ENCODE measurements at places on chromosomes 5 and 9. TPM values are rescaled to one million over a fixed set of nuclear protein-coding genes. Genes with fewer than 3 reads are reported as not detected.

- no peak for DNase-seq
Observed at GRCh38 chr9:33051144-33051543, 25.3 kb downstream of the SMU1 start.

GRCh38 chr9:116907989-116908388, 220.9 kb downstream of the TRIM32 start:
- no peak for DNase-seq

- no peak for DNase-seq
Observed at GRCh38 chr5:123124126-123124858, 35.3 kb downstream of the PRDM6 start.

DNA sequence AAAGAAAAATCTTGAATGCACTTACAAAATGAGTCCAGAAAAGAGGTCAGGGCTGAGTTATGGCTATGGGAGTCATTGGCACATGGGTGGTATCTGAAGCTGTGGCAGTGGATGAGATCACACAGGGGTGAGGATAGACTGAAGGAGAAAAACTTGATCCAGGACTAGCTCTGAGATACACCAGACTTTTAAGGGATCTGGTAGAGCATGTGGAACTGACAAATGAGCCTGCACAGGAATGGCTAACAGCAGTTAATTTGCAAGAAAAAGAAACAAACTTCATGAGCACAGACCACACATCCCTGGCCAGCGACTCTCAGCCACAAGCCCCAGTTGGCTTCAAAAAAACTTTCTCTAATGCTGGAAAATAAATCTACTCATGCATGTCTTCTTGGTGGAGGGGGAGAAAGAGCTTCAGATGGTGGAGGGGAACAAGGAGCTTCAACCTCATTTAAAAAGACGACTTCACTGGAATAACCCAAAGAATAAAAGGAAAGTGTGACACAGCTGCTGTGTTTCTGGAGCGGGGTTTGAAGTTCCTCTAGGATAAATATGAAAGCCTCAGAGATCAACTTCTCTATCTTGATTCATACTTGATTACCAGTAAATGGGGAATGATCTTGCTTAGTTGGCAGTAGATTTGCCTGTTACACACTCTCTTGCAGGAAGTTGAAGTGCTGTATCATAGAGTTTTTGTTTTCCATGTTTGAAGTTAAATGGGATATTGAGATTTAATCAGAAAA, 33.6 kb downstream of the TNFAIP8 start:
- no peak for DNase-seq

The RNF208 gene
- 2.5 TPM for polyA plus RNA-seq

The SAPCD2 gene
- polyA plus RNA-seq: 8.0 TPM

The C9orf43 gene
- polyA plus RNA-seq: not detected

- peak; percentile 62 for DNase-seq
Observed at GRCh38 chr5:102866237-102866600, 111.1 kb downstream of the PAM start.

DNA sequence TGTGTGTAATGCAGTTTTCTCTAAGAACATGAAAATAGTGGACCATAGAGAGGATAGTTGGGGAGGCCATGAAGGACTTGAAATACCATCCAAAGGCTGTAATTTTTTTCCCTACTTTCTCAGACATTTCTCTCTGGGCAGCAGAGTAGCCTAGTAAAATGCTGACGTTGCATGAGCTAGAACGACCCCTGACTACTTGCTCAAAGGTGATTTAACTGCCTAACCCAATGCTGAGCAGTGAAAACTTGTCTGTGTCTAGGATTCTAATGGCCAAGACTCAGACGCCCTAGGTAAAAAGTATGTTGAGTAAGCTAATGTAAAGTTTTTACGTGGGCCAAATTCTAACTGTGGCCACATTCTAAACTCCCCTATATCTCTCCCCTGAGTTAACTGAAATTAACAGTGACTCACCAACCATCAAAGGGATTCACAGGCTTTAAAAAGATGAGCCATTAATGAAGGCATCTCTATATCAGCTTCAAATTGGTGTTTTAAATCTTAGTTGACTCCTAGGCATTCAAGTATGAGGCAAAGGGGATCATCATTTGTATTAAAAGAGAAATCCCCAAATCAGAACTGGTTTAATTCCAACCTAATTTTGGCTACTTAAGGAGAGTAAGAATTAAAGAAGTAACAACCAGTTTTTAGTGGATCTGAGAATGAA, 121.0 kb upstream of the GAS1 start:
- no peak for DNase-seq

The TNC gene
- 86.8 TPM for polyA plus RNA-seq

DNA sequence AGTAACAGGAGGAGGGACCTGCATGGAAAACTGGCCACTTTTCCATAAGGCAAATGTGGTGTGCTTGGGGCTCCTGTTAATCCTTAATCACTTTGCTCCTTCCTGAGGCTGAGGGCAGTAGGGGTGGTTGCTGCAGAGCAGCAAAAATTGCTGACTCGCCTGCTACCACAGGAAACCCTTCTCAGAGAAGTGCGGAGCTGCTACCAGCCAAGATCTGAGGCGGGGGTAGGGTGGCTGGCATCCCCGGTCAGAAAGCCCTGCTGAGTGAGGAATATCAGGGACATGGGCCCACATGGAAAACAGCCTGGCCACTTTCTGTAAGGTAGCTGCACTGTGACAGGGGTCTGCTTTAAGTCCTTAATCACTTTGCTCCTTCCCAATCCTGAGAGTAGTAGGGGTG, 192.4 kb upstream of the GHR start:
- DNase-seq: no peak

DNA sequence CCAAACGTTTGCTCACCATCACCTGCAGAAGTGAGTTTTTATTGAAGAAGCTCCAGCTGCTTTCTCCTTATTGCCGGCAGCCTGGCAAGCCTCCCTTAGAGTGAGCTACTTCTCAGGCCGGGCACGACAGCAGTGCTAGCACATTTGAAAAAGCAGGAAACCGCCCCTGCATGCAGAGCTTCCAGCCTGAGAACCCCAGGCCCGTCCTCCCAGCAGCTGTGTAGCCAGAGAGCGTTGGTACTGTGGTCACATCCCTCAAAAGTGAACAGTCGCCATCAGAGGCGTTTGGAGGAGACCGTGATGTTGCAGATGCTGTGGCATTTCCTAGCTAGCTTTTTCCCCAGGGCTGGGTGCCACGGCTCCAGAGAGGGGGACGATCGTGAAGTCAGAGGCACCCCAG, 23.5 kb downstream of the SLC25A25 start:
- no peak for DNase-seq

GRCh38 chr5:16933337-16933736, 2.8 kb downstream of the MYO10 start:
- DNase-seq: no peak

The OBP2B gene
- polyA plus RNA-seq: not detected

The SRA1 gene
- polyA plus RNA-seq: not detected

DNA sequence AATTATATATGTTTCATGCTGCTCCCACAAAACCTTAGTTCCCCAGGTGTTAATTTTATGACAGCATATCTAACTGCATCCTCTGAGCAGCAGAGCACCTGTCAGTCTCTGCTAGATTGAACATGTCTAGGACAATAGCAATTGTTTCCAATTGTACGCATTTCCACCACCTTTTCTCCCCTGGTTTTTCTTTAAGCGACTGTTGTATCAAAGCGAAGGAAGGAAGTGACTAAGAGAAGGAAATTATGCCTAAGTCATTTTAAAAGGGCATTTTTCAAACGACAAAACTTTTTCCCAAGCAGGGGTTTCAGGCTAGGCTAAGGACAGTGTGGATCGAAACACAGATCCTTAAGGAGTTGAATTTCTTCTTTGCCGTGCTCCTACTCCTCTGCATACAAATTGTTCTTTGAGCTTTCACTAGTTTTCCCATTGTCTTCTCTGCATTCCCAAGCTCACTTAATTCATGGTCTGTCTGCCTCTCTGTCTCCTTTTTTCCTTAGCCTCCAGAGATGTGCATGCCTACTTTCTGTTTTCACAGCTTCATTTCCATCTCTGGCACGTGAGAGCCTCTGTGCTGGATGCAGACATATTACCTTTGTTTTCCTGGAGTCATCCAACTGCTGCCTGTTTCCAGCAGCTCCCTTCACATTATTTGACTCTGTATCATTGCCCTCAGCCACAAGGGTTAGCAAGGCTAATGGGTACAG, 39.4 kb upstream of the STARD4 start:
- no peak for DNase-seq

The LAMC3 gene
- 3.9 TPM for polyA plus RNA-seq

DNA sequence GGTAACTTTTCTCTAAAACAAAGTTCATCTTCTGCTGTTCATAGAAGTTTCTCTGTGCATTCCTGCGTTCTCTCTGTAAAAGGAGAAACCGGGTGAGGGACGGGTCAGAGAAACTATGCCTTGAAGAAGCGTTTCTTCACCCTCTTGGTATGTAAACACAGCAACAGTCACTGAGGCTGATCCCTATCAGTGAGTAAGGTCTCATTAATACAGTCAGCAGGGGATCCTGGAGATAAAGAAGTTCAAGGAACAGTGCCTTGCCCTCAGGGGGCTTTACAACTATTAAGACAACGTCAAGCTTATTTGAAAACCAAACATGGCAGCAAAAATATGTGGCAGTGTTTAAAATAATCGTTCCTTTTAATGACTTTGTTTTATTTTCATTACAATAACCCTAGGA, 202.9 kb upstream of the IL12B start:
- DNase-seq: no peak

- no peak for DNase-seq
Observed at GRCh38 chr9:107588393-107588792, 98.8 kb upstream of the KLF4 start.

The SLC36A3 gene
- polyA plus RNA-seq: not detected

DNA sequence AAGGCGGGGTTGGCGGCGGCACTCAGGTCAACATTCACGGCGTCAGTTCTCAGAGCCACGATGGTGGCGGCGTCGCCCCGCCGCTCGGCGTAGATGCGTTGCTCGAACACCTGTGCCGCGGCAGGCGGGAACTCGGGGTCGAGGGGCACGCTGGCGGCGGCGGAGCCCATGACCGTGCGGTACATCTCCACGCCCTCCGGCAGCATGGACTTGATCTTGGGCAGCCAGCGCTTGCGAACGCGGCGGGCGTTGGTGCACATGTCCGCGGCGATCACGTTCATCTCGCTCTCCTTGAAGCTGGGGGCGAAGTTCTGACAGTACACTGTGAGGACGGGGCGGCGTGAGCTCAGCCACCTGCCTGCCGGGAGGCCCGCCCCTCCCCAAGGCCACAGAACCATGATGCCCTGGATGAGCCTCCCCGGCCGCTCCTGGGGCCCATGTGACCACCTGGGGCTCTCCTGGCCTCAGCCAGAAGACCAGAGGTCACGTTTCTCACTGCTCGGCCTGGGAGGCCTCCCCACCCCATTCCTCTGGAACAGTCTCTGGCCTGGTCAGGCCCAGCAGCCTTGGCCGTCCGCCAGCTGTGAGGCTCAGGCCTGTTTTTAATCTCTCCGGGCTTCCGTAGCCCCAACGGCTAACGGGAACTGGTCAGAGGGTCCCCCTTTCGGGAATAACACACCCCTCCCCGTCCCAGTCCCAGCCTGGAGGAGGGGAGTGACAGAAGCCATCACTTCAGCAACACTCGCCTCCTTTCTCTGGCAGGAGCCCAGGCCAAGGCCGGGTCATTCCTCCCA, 50.7 kb upstream of the UBAC1 start:
- DNase-seq: peak; percentile 73

DNA sequence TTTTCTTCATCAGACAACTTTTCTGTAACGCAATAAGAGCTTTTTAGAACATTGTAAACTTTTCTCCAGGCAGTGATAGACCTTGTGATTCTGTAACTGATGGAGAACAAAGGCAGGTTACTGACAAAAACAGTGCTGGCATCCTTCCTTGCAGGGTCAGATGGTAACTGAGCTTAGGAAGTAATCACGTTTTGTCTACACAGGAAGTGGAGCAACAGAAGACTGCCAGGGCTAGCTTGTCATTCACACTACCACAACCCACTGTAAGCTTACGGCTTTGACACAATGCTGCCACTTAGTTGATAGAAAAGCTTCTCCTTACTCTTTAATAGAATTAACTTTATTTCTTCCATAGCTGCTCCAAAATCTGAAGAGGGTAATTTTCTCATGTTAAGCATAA, 46.8 kb downstream of the FBN2 start:
- DNase-seq: no peak
